H1 (cell line): ENCODE measurements at places on chromosomes 2 and 18.

GRCh38 chr2:183060571-183061231 is 17.8 kb upstream of the DUSP19 start:
- no peak for DNase-seq

DNA sequence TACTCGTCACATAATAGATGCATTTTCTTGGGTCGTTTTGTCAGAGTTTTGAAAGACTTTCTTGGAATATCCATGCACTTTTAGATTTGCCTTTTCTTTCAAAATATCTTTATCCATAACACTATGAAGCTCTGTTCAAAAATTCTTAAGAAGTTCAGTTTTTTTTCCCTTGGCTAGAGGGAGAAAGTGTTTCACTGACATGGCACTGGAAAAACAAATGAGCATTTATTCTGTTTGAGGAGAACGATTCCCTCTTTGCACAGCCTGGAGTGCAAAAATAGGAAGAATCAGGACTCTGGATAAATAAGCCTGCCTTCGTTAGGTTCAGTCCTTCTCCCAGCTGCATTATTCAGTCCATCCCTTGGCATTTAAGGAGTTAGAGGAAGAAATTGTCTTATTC is 91.0 kb upstream of the RPE start:
- no peak for DNase-seq

DNA sequence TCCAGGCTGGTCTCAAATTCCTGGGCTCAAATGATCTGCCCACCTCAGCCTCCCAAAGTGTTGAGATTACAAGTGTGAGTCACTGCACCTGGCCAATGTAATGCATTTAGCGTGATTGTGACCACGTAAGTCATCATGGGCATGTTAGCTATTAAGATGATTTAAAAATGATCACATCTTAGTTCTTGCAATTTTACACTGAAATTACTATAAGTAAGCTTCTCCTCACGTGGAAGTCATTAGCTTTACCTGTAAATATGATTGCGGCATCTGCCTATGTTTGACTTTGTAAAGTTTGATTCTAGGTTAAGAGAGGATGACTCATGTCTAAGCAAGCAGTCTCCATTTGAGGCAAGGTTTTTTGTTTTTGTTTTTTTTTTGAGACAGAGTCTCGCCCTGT is 85.5 kb downstream of the PMAIP1 start:
- no peak for DNase-seq

- DNase-seq: no peak
Measured at GRCh38 chr2:68156419-68156818, 1.3 kb upstream of the PNO1 start.

- no peak for DNase-seq
Measured at GRCh38 chr2:233387225-233387624, 32.9 kb downstream of the DGKD start.

DNA sequence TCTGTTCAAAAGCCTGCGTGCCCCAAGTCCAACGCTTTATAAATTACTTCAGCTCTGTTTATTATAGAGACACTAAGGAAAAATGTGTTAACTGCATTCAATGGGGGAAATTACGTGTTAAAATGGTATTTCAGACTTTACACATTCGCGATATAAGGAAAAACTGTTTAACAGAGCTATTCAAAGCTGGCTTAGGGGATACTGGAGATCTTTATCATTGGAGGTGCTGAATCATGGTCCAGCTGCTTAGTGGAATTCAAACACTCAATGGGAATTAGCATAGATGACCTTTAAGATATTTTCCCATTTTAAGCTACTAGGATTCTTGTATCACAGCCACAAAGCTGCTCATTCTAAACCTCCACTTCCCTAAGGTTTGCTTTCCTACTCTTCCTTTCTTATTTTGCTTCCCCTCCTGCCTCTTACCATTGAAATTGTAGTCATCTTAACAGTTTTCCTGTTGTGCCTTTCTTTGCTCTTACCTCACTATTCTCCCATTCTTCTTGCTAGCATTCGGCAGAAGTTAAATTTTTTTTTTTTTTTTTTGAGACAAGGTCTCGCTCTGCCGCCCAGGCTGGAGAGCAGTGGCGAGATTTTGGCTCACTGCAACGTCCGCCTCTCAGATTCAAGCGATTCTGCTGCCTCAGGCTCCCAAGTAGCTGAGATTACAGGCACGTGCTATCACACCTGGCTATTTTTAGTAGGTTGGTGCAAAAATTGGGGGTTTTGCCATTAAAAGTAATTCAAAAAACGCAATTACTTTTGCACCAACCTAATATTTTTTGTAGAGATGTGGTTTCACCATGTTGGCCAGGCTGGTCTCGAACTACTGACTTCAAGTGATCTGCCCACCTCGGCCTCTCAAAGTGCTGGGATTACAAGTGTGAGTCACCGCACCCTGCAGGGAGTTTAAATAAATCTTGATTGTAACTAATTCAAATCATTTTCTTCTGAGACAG is 6.5 kb downstream of the SULT6B1 start:
- DNase-seq: no peak

DNA sequence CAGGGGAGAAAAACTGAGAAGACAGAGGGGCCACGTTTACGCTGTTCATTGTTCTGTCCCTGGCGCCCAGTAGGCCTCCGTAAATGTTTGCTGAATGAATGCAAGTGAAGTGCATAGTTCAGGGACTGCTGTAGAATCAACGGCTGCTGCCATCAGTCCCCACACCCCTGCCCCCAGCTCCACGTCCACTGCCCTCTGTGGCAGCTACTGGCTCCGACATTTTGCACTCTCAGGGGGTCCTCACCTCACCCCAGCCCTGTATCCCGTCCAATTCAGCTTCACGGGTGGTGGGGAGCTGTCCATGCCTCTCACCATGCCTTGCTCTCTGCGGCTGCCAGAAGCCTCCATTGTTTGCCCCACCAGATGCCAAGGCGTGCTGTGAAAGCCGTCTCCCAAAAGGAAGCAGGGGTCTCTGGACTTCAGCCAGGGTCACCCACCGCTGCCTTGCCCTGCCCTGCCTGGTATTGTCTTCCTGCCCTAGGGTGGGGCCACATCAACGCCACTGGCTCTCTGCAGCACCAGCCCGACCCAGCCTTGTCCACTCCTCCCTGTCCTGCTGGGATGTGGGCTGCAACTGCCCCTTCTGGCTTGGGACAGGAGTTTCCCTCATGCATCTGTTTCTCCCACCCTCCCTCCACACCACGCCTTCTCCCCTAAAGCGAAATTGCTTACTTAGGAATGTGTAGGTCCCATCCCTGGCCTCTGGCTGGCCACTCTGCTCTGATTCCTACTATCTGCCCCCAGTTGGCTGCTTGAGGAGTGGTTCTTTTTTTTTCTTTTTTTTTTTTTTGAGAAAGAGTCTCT is 86.0 kb downstream of the RHOB start:
- no peak for DNase-seq

DNA sequence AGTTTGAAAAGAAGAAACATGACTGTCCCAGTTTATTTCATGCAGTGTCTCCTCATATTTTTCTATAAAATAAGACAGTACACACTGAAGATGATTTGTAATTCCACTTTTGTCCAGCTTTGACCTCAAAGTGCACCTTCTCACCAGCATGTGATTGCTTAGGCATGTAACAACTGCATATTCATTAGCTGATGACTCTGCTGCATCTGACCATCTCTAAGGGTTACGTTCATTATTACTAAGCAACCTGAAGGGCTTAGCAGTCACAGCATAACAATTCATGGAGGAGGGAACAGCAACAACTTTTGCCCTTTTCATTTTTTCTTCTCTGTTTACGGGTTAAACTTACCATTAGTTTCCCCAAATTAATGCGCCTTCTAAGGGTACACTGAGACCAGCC is 330.6 kb upstream of the PIK3C3 start:
- no peak for DNase-seq

DNA sequence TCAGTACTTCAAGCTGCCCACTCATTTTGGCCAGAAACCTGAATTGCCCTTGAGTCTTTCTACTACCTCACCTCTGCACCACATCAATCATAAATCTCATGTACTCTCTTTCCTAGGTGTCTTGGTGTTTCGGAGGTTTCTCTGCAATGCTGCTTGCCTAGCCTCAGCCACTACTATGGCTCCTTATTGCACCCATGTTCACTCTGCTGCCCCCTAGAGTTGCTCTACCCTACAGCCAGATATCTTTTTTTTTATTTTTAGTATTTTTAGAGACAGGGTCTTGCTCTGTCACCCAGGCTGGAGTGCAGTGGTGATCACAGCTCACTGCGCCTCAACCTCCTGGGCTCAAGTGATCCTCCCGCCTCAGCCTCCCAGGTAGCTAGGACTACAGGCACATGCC is 413.0 kb downstream of the PTPRM start:
- DNase-seq: peak; percentile 55

DNA sequence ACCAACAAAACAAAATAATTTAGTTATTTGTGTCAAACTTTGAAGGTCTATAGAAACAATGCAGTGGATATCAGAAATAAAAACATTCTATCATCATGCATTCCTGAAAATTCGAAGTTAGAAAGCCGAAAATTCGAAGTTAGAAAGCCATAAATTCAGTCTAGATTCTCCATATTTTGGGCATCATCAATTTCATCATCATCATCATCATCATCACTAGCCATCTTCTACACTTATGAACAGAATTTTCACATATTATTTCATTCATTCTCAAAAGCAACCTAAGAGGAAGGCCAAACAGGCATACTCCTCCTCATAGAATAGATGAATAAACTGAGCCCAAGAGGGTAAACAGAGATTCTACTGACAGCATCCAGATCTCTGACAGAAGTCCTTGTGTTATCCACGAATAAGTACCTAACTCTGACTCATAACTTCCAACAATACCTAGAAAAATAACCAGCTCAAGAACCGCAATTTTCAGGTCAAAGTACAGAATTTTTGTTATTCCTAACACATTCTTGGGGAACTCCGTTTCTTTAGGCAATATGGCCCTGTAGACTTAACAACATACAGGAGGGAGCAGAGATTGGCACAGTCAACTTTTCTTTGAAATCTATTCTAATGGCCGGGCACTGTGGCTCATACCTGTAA is 84.7 kb downstream of the TCF4 start:
- no peak for DNase-seq
